ENCODE measurements at places on chromosomes 2 and 18.

- no peak for DNase-seq
Observed at GRCh38 chr2:10368491-10369231, 66.0 kb downstream of the HPCAL1 start.

DNA sequence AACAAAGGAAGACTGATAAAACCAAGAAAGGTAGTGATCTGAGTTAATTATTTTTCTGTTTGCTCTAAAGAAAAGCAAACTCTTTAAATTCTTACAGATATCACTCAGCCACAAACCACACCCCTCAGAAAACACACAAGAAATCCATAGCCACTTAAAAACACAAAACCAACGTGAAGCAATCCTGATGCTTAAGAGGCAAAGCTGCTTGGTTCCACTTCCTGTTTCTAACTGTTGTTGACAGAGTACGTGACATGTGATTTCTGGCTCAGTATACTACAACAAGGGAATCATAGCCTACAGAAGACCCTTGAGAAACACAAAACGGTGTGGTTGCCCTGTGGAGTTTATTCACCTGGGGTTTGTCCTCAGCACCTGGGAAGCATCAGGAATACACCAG lies 240.9 kb upstream of the APCDD1 start:
- DNase-seq: peak; percentile 24

- peak; percentile 16 for DNase-seq
Observed at GRCh38 chr2:31347750-31348149, 66.8 kb downstream of the XDH start.

DNA sequence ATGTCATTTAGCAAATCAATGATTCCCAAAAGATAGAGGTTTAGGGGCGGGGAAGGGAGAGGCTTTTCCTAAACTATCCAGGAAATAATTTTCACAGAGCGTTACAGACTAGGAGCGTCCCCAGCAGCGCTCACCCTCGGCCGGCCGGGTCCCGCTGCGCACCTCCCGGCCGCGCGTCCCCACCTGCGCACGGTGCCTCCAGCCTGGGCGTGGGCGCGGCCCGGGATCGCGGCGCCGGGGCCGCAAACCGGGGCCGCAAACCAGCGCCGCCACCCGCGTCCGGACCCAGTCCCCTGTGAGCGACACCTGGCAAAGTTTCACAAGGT lies 684 bp upstream of the ZCCHC2 start:
- DNase-seq: no peak

DNA sequence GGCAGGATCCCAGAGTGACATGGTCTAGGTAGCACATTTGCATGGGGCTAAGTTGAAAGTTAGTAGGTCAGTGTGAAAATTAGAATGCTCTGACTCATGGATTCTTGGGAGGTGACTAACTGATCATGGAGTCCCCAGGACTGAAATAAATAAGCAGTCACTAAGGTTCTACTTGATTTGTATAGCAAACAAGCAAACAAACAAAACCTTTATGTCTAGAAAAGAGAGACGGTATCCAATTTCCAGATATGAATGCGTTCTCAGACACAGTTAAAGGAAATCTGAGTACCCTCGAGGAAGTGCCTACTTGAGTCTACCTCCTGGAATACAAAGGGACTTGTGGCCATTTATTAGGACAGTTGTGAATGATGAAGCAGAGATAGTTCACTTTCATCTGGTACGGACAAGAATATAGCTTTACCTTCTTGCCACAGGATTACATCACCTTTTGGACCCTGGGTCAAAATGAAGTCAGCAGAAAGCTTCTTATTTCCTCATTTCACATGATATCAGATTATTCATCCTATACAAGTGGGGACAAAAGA lies 54.3 kb upstream of the AGPS start:
- peak; percentile 62 for DNase-seq

- no peak for DNase-seq
Observed at GRCh38 chr2:119741001-119741400, 18.7 kb upstream of the PTPN4 start.

DNA sequence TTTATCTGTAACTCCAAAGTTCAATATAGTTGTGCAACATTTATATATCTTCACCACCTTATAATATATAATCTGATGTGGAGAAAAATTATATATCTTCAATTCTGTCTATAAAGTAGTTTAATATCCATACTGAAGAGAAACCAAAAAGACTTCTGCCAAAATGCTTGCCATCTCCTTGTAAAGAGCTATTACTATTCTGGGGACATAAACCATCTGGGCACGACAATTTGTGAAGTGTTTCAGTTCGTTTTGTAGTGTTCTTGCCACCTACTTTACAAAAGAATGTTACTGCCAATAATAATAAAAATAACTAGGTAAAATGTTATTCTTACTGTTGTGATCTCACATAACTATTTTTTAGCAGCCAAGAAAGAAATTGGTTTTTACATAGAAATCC lies 45.1 kb downstream of the SCN1A start:
- DNase-seq: no peak

- DNase-seq: no peak
Observed at GRCh38 chr2:122507261-122507660, 751.8 kb downstream of the TSN start.

GRCh38 chr2:178917555-178917954 lies 110.3 kb upstream of the TTN start:
- no peak for DNase-seq

- no peak for DNase-seq
Observed at GRCh38 chr2:137254052-137254451, 488.7 kb downstream of the THSD7B start.

GRCh38 chr2:136362676-136363390 lies 244.9 kb upstream of the CXCR4 start:
- no peak for DNase-seq

- DNase-seq: no peak
Observed at GRCh38 chr2:54824567-54824966, 101.1 kb downstream of the EML6 start.

DNA sequence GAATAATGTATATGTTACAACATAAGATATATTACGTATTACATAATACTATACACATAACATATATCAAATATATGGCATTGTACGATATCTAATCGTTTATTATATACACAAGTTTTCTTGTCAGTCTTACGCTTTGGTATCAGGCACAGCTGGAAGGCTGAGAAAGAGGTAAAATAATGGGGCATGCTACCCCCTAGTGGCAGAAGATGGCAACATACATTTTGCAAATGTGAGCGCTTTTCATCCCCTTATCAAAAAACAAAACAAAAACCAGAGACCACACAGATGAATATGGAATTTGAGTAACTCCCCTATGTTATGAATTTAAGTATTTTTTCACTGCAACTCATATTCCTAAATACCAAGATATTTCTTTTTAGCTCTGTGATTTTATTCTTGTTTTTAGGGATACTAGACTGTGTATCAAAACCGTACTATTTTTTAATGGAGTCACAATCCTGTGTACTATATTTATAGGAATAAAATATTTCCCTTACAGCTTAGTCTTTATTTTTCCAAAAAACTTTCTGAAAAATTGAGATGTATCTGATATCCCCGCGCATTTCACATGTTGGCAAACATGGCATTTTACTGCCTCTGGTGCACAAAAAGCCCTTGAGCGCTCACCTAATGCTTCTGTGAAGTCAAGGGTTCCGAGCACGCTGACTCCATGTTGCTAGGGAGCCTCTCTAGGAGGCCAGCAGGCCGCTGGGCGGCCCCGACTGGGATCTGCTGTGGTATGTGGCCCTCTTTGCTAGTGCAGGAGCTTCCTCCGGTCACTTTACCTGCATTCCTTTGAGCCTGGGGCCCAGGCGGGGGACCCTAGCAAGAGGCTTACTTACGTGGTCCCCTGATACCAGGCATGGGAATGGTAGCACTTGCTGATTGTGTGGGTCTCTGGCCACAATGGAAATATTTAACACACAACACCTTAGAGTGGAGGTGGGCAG lies 62.5 kb downstream of the SLC4A3 start:
- DNase-seq: peak; percentile 57

DNA sequence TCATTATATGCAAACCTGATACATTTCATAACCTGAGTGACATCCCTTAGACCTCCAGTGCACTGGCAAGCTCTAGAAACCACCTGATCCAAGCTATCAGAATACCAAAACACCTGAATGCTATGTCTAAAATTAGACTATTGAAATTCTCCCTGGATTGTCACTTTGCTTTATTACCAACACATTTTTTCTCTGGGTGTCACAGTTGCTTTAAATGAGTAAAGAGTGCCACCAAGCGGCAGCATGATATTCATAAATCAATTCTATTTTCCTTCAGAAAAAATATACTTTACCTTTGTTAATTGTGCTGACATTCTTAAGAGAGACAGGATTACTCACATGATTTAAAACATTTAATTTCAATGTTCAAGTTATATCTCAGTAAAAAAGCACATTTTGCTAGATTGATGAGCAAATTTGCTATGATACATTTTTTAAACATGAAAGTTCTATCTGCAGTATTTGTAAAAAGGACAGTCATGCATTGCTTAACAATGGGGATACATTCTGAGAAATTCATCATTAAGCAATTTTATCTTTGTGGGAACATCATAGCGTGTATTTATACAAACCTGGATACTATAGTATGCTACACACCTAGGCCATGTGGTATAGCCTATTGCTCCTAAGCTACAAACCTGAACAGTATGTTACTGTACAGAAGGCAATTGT lies 338.4 kb upstream of the SLC39A10 start:
- DNase-seq: peak; percentile 28

- no peak for DNase-seq
Observed at GRCh38 chr2:179995741-179996515, 11.2 kb downstream of the CWC22 start.

- no peak for DNase-seq
Observed at GRCh38 chr18:39302481-39302880, 1736.9 kb upstream of the CELF4 start.

DNA sequence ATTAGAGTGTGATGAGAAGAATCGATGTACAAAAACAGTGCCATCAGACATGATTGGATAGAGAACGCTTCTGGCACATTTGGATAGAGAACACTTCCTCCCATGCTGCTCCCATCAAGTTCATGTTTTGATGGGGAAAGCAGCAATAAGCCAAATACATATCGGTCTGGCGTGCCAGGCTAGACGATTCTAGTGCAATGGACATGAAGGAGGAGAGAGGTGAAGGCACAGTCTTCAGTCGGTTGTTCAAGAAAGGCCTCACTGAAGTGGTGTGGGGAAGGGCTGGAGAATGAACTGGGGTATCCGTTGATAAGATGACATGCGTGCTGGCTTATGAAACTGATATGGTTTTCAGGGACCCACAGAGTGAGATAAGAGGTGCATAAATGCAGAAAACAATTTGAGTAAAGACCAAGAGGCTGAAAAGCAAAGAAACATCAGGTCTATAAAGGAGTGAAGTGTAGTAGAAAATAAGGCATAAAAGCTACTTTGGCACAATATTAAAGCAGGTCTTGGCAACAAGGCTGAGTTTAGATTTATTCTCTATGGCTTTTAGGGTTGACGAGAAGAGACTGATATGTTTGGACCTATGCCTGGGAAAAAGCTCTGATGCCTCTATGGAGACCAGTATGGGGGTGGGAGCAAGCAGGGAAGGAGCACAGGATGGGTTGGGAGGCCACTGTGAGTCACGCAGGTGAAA lies 117.6 kb upstream of the PIEZO2 start:
- DNase-seq: no peak

- DNase-seq: no peak
Observed at GRCh38 chr18:80042785-80043184, 8.6 kb downstream of the RBFA start.

GRCh38 chr2:134142903-134143302 lies 111.0 kb upstream of the MGAT5 start:
- no peak for DNase-seq

GRCh38 chr2:157315901-157316300 lies 9.7 kb downstream of the ERMN start:
- DNase-seq: no peak

GRCh38 chr2:10226038-10226724 lies 76.5 kb upstream of the HPCAL1 start:
- no peak for DNase-seq

DNA sequence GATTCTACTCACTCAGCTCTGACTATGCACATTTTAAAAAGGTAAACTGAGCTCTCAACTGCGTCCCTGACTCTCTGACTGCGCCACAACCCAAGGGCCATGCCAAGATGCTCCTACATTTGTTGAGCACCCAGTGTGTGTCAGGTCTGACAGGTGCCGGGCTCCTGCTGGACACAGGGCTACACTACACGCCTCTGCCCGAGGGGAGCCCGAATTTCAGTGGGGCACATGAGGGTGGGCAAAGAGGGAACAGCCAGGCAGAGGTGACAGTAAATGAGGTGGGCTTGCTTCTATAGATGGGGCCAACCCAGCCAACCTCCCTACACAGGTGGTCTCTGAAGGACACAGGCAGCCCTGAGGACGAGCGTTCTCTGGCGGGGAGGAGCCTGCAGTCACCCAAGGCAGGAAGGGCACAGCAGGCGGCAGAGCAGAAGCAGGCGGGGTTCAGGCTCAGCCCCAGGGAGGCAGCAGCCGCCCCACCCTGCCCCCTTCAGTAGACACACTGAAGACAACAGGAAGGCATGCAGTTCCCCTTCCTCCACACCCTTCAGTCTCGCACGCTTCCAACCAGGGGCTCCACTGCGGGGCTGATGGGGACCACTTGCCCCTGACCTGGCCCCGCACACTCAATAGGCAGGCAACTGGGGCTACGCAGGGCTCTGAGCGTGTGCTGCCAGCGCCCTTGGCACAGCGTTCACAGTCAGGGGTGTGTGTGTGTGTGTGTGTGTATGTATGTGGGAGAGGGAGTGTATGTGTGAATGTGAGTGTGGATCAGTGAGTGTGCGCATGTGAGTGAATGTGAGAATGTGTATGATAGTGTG lies 98.4 kb downstream of the UXS1 start:
- DNase-seq: no peak

- no peak for DNase-seq
Observed at GRCh38 chr2:152367547-152368390, 32.8 kb downstream of the FMNL2 start.

DNA sequence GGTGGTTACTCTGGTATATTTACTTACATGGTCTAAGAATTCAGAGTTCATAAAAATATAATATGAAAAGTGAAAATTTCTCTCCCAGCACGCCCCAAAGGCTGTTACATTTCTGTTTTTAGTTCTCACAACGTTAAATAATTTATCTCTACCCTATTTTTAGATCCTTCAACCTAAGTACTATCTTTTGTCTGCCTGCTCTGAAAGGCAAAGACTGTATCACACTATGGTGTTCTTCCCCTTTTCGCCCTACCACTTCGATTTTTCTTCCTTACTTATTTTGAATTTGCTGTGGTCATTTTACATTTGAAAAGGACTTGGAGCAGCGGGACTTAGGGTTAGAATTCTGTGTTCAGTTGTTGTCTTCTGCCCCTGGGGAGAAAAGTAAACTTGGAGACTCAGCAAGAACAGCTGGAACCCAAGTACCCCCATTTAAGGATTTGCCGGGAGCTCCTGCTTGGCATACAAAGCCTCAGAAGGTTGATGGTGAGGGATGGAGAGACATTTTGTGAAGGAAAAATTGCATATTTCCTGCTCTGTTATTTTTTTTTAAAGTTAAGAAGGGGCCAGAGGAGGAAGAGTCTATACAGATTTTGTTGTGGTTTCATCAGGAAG lies 19.0 kb downstream of the ADAM23 start:
- DNase-seq: no peak

- DNase-seq: no peak
Observed at GRCh38 chr2:233179848-233180366, 71.6 kb upstream of the ATG16L1 start.
